ENCODE measurements at places on chromosomes 4 and X.

DNA sequence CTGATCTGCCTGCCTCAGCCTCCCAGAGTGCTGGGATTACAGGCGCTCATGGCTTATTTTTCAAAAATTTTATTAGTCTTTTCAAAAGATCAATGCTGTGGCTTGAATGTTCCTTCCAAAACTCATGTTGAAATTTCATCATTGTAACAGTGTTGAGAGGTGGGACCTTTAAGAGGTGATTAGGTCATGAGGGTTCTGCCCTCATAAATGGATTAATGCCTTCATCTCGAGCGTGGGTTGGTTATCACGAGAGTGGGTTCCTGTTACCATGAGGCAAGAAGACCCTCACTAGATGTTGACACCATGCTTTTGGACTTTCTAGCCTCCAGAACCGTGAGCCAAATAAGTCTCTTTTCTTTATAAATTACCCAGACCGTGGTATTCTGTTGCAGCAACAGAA, 30.3 kb downstream of the EIF2S3 start:
- DNase-seq, result no peak

DNA sequence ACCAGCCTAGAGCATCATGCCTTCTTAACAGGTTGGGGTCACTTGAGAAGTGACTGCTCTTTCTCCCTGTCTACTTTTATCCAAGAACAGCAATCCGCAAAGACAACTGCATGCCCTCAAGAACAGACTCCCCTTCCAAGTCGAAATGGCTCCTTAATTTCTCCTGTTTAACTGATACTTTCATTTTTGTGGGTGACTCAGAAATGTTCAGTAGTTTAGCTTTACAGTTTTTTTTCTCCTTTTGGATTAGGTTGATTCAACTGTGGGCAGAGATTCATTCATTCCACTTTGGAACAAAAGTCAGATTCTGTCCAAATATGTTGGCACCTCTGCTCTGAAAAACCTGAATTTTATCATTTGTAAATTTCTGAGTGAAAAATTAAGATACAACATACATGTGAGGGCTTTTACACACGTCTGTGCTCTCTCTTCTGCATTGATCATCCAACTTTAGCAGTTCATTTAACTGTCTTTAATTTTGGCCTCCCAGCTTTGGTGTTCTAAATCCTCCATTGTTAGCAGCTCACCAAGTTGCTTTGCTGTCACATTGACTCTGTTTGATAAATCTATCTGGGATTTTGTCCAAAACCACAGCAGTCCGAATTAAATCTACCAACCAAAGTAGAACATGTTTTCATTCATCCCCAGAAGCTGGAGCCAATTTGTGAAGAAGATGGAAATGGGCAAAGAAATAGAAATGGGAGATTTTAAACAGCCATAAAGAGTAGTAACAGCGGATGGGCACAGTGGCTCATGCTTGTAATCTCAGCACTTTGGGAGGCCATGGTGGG, 50.0 kb downstream of the HOPX start:
- no peak for DNase-seq

DNA sequence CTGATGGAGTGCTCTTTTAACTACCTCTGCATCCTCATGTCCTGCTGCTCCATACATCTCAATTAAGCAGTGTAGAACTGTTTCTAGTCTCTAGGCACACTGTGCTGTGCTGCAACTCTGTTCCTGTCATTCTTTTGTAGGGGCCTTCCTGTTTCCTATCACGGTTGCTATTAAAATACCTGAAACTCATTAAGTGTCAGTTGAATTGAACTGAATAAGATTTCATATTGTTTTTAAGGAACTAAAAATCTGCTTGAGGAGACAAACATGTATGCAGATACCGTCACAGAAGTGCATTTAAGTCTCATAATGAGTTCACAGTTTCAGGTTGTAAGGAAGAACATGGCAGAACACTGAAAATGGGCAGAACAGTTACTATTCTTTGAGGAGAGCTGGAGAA, 170.1 kb downstream of the LARP7 start:
- DNase-seq, result no peak

DNA sequence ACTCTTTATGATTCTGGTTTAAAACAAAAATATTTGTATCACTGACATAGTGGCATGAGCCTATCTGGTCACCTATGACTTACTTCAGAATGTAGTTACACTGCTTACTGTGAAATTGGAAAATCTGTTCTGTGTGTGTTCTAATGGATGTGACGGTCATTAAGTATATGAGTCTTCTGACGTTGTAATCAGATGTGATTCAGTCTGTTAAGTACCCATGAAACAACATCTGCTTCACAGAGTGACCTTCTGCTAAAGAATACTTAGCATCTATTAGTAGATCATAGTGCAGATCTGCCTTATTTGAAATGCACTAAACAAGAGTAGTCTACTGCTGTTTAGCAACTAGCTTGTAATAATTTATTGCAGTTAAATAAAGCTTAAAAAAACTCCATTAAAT, 317.1 kb downstream of the DCTD start:
- DNase-seq, result no peak

DNA sequence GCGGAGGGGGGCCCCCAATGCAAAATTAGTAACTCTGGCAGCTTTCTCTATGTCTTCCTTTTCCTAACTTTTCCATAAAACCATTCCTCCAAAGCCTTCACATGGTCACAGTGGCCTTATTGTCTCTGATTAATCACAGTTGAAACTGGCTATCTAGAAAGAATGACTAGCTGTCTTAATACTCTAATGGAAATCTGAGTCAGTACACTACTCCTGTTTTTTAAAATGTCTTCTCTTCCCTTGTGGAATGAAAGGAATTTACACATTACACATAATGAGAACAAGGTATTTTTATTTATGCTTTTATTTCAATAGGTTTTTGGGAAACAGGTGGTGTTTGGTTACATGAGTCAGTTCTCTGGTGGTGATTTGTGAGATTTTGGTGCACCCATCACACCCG, 66.3 kb upstream of the PUDP start:
- DNase-seq, result no peak

DNA sequence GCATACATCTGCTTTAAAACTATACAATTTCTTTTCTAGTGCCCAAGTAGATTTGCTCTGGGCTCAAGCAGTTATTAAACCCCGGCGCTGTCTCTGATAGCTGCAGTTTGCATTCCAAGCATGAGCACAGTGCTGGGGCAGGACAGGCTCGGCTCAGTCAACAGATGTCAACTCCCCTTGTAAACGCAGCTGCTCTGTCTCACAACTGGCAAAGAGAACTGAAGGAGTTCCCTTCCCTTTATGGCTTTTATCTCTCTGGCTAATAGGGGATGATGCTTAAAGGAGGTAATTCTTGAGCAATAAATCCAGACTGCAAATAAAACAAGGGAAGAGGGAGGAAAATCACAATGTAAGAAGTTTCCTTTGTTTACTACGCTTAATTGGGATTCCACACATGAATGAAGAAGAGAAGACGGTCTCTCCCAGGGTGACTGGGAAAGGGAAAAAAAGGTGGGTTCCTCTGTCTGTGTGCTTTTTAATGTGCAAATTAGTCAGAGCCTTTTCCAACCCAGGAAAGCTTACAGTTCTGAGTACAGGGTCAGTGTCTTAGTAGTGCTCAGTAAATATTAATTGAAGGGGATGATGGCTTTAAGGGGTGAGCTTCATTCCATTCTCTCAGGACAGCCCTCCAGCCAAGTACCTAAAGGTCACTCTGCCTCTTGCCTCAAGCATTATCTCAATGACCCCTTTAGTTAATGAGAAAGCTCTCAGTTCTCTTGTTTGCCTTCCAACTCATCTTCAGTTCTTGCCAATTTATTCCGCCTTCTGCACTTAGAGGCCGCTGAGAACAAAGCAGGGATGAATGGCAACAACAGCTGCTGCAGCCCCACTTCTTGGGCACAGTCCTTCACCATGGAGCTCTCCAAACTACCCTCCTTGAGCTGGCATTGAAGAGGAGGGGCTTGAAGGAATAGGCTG, 155.7 kb upstream of the JADE1 start:
- peak; percentile 35 for DNase-seq

All from renal cortex interstitium (tissue), 15 donors.